ENCODE measurements at places on chromosomes 1 and 21. TPM values are rescaled to one million over a fixed set of nuclear protein-coding genes. Genes with fewer than 3 reads are reported as not detected.

The TEX38 gene
- total RNA-seq, result not detected

The FCRLB gene
- total RNA-seq, result 1.7 TPM

The PTPRF gene
- 120 TPM for total RNA-seq

The TAS1R3 gene
- total RNA-seq, result 0.12 TPM

The KCNA3 gene
- not detected for total RNA-seq

The CR1L gene
- not detected for total RNA-seq

The SEMA4A gene
- 0.44 TPM for total RNA-seq

The FAM167B gene
- 0.84 TPM for total RNA-seq

The TEDDM1 gene
- not detected for total RNA-seq

The GJC2 gene
- 0.31 TPM for total RNA-seq

The CYP2J2 gene
- total RNA-seq, result not detected

The LRRC53 gene
- not detected for total RNA-seq

The IQCC gene
- total RNA-seq, result 1.8 TPM

The MORC3 gene
- total RNA-seq, result 9.6 TPM

The FAM3B gene
- total RNA-seq, result not detected

The INKA2 gene
- 1.8 TPM for total RNA-seq

The TMEM240 gene
- total RNA-seq, result 0.44 TPM

The TBX15 gene
- total RNA-seq, result 0.07 TPM

The S100A8 gene
- not detected for total RNA-seq

The FAM177B gene
- total RNA-seq, result not detected

The KRTAP7-1 gene
- total RNA-seq, result not detected

The CFHR4 gene
- not detected for total RNA-seq

The SMCP gene
- not detected for total RNA-seq

The BPNT1 gene
- total RNA-seq, result 21.0 TPM

The KCNE2 gene
- total RNA-seq, result not detected

The MFN2 gene
- 34.2 TPM for total RNA-seq

The RGSL1 gene
- not detected for total RNA-seq

The CASZ1 gene
- total RNA-seq, result 2.1 TPM

The GBP7 gene
- total RNA-seq, result not detected

The GPR37L1 gene
- 0.15 TPM for total RNA-seq

The APCS gene
- not detected for total RNA-seq

The VCAM1 gene
- 0.05 TPM for total RNA-seq

The TMEM54 gene
- total RNA-seq, result 41.7 TPM

The LEFTY2 gene
- 0.09 TPM for total RNA-seq
